Activated CD8-positive, alpha-beta T cell treated with anti-CD3 and anti-CD28 coated beads for 36 hours (primary cell): ENCODE measurements at places on chromosomes 11 and 22. TPM values are rescaled to one million over a fixed set of nuclear protein-coding genes. Genes with fewer than 3 reads are reported as not detected.

GRCh38 chr22:26892166-26893041 is 235.0 kb downstream of the MIAT start:
- peaks cover 5% of the 10 kb centered on the region for H3K27me3 ChIP-seq
- no peak overlapping the region for H3K4me3 ChIP-seq
- peaks cover 9% of the 10 kb centered on the region for H3K4me1 ChIP-seq
- H3K36me3 ChIP-seq = no peaks in the 10 kb centered on the region

DNA sequence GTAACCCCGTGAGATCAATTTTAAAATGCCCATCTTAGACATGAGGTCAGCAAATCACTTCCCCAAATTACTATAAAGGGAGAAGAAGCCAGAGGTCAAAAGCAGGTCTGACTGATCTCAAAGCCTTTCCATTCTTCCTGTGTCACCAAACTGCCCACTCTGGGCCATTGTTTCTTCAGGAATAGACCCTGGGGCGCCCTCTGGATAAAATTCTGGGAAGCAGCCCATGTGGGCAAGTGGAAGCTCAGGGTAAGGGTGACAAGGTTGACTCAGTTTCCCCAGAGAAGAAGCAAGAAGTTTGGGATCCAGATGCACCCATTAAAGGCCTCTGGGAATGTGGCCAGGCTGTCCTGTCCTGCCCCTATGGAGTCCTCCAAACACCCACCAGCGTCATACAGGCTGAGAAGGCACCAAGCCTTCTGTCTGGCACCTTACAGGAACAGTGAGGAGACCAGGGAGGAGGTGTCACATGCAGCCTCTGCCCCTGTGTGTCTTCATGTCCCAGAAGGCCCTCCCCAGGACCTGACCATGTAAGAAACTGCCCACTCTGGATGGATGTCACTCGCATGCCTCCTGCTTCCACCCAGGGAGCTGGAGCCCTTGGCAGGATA is 50.1 kb downstream of the CHST1 start:
- H3K4me1 ChIP-seq = no peaks in the 10 kb centered on the region
- H3K4me3 ChIP-seq = no peak overlapping the region
- H3K27me3 ChIP-seq = peaks cover 24% of the 10 kb centered on the region
- H3K36me3 ChIP-seq = no peaks in the 10 kb centered on the region

DNA sequence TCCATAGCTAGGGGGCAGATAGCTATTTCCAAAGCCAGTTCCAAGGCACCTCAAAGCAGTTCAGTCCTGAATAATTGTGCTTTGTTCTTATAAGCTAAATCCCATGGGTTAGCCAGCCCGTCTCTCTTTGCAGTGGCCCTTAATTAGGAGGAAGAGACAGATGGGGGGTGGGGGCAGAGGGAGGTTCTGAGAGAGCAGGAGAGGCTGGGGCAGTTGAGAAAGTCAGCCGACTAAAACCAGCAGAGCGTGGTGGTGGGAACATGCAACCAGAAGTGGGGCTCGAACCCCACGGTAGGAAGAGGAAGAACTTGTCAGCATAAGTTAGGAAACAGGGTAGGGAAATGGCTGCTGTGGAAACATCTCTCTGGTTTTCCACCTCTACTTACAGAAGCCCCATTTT is 10.9 kb upstream of the SCN4B start:
- no peak overlapping the region for H3K4me3 ChIP-seq
- H3K27ac ChIP-seq = no peak overlapping the region
- H3K27me3 ChIP-seq = peaks cover 11% of the 10 kb centered on the region
- H3K36me3 ChIP-seq = no peaks in the 10 kb centered on the region
- H3K4me1 ChIP-seq = no peaks in the 10 kb centered on the region

DNA sequence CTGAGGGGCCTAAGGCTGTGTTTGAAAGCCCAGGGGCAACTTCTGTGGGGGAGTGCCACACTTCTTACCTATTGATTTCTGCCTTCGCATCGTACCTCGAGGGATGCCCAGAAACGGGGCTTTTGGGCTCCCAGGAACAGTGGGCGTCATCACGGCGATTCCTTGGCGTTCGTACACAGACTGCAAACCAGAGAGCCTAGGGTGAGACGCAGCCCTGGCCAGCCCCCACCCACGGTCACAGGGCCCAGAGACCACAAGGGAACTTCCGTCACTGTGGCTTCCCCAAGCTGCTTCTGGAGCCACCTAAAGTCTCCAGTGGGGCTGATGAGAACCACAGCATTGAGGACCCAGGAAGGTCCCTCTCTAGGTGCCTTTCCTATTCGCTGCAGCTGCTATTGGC is 91.9 kb downstream of the CTTN start:
- H3K27ac ChIP-seq = no peak overlapping the region
- no peak overlapping the region for H3K4me3 ChIP-seq
- no peaks in the 10 kb centered on the region for H3K4me1 ChIP-seq
- peaks cover 5% of the 10 kb centered on the region for H3K27me3 ChIP-seq
- H3K36me3 ChIP-seq = no peaks in the 10 kb centered on the region

The ABTB2 gene
- total RNA-seq = 2.5 TPM

DNA sequence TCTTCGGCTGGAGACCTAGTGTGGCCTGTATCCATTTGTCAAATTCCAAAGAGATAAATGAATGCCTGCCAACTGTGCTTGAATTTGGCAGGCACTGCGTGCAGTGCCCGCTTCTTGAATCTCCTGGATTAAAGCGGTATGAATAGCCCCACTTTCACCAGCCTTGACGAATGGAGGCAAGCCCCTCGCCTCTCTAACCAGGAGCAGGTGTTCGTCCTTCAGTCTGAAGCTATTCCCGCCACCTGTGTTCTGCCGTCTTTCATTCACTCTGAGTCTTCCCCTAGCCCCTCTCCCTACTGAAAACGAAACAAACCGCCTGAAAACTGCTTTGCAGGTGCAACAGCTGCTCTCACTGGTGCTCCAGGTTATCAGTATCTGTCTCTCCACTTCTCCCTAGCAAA is 11.2 kb downstream of the NLRP14 start:
- no peak overlapping the region for H3K27ac ChIP-seq
- no peaks in the 10 kb centered on the region for H3K36me3 ChIP-seq
- H3K27me3 ChIP-seq = no peaks in the 10 kb centered on the region
- no peak for DNase-seq
- H3K4me1 ChIP-seq = no peaks in the 10 kb centered on the region
- H3K4me3 ChIP-seq = no peak overlapping the region

- H3K36me3 ChIP-seq = no peaks in the 10 kb centered on the region
- no peak overlapping the region for H3K27ac ChIP-seq
- H3K27me3 ChIP-seq = no peaks in the 10 kb centered on the region
- H3K4me3 ChIP-seq = no peak overlapping the region
Observed at GRCh38 chr11:93652161-93652597, 9.3 kb upstream of the CEP295 start.

- no peak overlapping the region for H3K4me3 ChIP-seq
- no peaks in the 10 kb centered on the region for H3K27me3 ChIP-seq
- no peak overlapping the region for H3K27ac ChIP-seq
- DNase-seq = no peak
- H3K36me3 ChIP-seq = no peaks in the 10 kb centered on the region
Observed at GRCh38 chr11:123587559-123587958, 66.9 kb downstream of the SCN3B start.

GRCh38 chr11:64208086-64208795 is 1.7 kb downstream of the FERMT3 start:
- no peaks in the 10 kb centered on the region for H3K27me3 ChIP-seq
- peaks cover 72% of the 10 kb centered on the region for H3K36me3 ChIP-seq
- H3K4me3 ChIP-seq = peak overlapping the region; percentile 92
- peak overlapping the region; percentile 97 for H3K27ac ChIP-seq
- peaks cover 52% of the 10 kb centered on the region for H3K4me1 ChIP-seq

- H3K4me3 ChIP-seq = no peak overlapping the region
- H3K27me3 ChIP-seq = no peaks in the 10 kb centered on the region
- DNase-seq = no peak
- H3K36me3 ChIP-seq = no peaks in the 10 kb centered on the region
- no peak overlapping the region for H3K27ac ChIP-seq
Observed at GRCh38 chr11:105732611-105733010, 122.7 kb downstream of the GRIA4 start.

DNA sequence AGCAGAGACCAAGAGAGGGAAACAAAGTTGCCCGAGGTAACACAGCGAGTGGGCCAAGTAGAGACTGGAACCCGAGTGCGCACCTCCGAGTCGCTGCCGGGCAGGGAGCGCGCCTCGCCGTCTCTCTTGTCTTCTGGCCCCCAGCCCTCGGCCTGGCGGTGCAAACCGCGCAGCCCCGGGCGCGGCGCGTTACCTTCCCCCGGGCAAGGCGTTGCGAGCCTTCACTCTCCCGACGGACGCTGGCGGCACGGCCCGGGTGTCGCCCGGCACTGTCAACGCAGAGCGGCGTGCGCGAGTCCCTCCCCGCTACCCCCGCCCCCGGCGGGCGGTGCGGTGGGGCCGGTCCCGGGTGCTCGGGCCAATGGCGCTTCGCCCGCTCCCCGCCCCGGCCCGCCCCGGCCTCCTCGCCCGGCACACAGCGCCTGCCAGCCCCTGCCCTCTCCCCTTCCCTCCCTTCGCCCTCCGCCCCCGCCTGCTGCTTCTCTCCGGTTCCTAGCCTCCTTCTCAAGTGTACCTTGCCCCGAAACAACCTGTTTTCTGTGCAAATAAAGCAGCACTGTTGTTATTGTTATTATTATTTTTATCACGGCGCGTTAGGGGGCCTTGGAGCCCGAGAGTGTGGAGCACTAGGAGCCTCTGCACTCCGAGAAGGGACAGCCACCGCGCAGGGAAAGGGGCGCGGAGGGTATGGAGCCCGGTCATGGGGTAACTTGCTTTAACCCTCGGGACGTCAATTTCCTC is at the start of gene SYTL2:
Gene SYTL2 (minus strand): TSS at position 271 of the 741 bp plus-strand sequence. CDS start 53,416 bp downstream, outside the sequence.
- H3K36me3 ChIP-seq = no peaks in the 10 kb centered on the region
- H3K4me3 ChIP-seq = peak within 1 kb of the TSS; percentile 80
- peaks cover 9% of the 10 kb centered on the region for H3K27me3 ChIP-seq

DNA sequence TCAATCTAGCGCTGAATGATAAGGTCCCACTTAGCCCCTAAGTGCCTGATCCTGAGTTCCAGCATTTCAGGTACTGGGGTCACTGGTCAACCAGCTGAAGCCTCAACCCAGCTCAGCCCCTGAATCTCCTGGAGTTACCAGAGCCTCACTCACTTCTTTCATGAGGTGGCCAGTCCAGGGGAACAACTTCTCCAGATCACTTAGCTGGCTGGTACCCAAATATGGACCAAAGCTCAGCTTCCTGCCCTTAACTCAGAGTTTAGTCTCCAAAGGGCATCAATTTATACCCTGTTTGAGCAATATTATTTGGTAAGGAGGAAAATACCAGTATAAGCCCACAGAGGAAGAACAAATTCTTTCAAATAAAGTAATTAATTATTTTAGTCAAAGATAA is 105.6 kb downstream of the SLC1A2 start:
- peaks cover 4% of the 10 kb centered on the region for H3K4me1 ChIP-seq
- no peak overlapping the region for H3K4me3 ChIP-seq
- no peak for DNase-seq
- H3K27ac ChIP-seq = no peak overlapping the region
- no peaks in the 10 kb centered on the region for H3K36me3 ChIP-seq
- no peaks in the 10 kb centered on the region for H3K27me3 ChIP-seq

DNA sequence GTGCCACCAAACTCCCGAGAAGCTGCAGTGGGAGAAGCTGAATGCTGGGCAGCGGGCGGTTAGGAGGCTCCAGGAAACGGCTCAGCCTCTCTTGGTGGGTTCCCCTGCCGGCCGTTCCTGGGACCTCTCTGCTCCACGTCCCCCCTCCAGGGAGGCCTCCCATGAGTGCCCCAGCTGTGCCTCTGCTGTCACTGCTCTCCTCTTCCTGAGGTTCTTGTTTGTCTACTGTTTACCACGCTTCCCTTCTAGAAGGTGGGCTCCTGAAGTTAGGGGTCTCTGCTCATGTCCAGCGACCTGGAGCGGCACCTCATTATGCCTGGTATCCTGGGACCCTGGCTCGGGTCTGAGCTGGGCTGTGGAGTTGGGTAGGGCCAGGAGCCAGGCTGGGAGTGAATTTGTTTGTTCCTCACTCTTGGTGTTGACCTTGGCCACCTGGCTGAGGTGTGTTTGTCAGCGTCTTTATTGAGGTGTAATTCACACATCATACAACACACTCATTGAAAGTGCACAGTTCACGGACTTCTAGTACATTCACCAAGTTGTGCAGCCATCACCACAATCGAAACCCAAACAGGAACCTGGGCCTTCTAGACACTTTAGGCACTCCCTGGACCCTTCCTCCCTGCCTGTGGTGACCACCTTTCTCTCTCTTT is 37.8 kb upstream of the GRAMD4 start:
- no peak overlapping the region for H3K4me3 ChIP-seq
- no peaks in the 10 kb centered on the region for H3K27me3 ChIP-seq
- H3K36me3 ChIP-seq = no peaks in the 10 kb centered on the region
- no peak for DNase-seq
- peaks cover 30% of the 10 kb centered on the region for H3K4me1 ChIP-seq
- no peak overlapping the region for H3K27ac ChIP-seq

The FGF3 gene
- total RNA-seq = not detected

- no peak overlapping the region for H3K27ac ChIP-seq
- no peaks in the 10 kb centered on the region for H3K36me3 ChIP-seq
Observed at GRCh38 chr11:117597071-117597470, 199.9 kb downstream of the DSCAML1 start.

The GATD1 gene
- 45.8 TPM for total RNA-seq

The FLRT1 gene
- total RNA-seq = not detected

The NLRP14 gene
- 0.16 TPM for total RNA-seq

- H3K27me3 ChIP-seq = peaks cover 21% of the 10 kb centered on the region
- H3K36me3 ChIP-seq = no peaks in the 10 kb centered on the region
- H3K27ac ChIP-seq = no peak overlapping the region
- H3K4me1 ChIP-seq = peaks cover 13% of the 10 kb centered on the region
- peak overlapping the region; percentile 56 for H3K4me3 ChIP-seq
Observed at GRCh38 chr22:49724893-49725489, 102.7 kb downstream of the BRD1 start.
